H1 (cell line): ENCODE measurements at places on chromosomes 7 and 10.

DNA sequence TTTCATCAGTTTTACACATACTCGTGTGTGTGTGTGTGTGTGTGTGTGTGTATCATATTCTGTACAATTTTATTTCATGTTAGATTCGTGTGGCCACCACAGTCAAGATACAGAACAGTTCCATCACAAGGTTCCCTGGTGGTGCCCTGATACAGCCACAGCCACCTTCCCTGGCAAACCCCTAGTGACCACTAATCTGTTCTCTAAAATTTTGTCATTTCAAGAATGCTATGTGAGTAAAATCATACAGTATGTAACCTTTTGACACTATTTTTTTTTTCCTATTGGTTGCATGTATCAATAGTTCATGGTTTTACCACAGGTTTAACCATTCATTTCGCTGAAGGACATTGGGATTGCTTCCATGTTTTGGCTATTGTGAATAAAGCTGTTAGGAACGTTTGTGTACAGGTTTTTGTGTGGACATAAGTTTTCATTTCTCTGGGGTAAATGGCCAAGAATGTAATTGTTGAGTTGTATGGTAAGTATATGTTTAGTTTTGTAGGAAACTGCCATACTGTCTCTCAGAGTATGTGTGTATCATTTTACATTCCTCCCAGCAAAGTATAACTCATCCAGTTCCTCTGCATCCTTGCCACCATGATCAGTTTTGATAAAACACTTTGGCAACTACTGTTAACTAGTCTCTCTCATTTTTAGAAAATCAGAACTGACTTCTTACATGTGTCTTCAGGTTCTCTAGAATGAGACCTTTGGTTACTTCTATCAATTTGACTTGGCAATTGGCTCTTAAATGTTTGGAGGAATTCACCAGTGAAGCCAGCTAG is 20.6 kb downstream of the KLHDC10 start:
- no peak for DNase-seq

- DNase-seq, result no peak
Measured at GRCh38 chr10:110327262-110327914, 22.7 kb upstream of the SMNDC1 start.

GRCh38 chr7:112080441-112080840 is 125.8 kb downstream of the DOCK4 start:
- DNase-seq, result no peak

DNA sequence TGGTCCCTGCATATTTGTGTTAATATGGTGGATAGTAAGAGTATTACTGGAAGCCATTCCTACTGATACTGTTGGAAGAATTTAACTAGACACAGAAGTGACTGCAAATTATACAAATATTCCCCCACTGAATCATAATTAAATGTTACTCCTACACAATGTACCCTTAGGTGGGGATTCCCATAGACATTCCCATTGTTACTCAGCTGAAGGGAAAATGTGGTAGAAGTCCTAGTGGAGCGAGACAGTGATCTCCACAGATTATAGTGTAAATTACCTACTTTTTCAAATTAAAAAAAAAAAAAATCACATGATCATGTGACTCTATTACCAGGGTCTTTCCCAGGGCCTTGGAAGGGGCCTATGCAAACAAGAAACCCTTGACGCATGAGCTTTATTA is 611.8 kb downstream of the LRMDA start:
- no peak for DNase-seq

- no peak for DNase-seq
Measured at GRCh38 chr7:30140456-30140855, 5.7 kb downstream of the MTURN start.

DNA sequence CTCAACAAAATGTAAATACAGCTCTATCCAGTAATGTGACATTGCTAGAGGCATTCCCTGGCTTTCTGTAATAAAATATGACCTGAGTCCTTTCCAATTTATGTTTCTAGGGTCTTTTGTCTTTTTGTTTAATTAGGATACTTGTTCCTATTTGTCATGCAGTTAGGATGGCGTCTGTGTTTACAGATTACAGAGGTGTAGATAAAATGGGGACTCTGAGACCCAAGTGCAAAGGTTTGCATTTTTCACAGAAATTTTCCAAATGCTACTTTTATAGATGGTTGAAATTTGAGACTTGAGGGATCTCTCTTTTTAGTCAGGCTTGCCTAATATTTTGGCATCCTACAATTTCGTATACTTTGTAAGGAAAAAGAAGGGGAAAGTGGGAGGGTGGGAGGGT is 332.4 kb downstream of the PTEN start:
- no peak for DNase-seq

GRCh38 chr7:24231493-24231892 is 52.5 kb upstream of the NPY start:
- DNase-seq, result no peak

GRCh38 chr10:29728541-29729049 is 93.8 kb upstream of the SVIL start:
- DNase-seq, result no peak

DNA sequence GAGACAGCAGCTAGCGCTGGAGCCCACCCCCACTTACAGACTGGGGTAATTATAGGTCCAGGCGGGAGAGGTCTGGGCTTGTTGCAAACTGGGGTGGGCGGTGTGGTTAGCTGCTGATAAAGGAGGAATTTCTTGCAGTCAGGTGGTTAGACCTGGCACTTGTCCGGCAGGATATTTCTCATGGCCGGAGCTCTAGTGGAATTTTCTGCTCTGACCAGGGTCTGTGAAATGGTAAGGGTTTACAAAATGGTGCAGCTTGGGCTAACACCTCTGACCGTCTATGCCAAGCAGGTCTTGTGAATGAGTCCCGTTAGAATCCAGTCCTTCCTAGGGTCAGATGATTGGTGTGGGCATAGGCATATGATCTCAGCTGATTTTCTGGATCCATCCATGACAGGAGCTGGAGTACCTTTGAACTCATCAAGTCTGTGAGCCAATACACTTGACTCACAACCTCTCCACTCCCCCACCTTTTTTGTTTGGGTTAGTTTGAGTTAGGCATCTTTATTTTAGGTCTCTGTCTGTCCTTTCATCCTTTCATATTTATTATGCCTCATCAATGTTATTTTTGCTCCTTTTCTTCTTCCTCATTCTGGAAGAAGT is 213.4 kb downstream of the SUGCT start:
- DNase-seq, result no peak

DNA sequence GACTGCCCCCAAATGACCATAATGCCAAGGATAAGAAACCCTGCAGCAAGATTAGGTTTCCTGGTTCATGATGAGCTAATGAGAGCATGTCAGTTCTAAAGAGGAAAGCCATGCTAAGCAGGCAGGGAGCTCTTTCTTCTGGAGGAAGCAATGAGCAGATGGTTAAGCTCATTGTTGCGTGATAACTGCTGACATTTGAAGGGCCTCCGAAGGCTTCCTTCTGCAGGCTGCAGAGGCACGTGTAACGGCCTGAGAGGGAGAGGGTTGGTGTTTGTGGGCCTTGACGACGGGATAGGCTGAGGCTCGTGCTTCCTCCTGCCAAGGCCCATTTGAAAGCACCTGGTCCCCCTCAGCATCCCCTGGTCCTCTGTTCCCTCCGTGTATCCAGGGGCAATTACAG is 63.5 kb upstream of the BTBD16 start:
- no peak for DNase-seq

DNA sequence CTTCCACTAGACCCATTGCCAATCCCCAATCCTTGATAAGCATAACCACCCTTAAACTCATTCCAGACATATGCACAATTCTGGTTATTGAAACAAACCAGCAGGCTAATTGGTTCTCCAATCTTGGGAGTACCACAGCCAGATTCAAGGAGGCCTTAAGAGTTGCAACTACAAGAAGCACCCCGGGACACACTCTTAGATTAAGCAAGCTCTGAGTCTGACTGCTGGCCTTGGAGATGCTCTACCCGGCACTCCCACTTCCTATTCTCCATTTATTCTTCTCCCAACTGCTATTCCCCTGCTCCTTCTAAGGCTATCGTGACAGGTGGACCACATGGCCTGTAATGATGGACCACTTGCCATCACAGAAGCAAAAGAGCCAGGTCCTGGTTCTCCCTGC is 40.3 kb downstream of the CYTH3 start:
- DNase-seq, result no peak

- DNase-seq, result no peak
Measured at GRCh38 chr10:43361547-43362190, 9.8 kb upstream of the FXYD4 start.

DNA sequence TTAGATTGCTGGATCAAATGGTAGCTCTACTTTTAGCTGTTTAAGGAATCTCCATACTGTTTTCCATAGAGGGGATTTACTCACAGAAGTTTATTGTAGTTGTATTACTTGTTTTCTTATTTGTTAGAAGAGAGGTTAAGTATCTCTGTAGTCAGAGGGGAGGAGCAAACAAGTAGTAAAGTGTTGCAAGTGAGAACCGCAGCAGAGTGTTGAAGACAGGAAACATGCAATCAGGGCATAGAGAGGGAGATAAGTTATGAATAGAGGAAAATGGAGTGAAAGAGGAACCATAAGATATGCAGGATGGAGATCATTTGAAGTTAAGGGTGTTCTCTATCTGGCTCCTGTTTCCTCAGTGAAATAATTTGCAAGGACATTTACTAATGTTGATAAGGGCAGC is 331.4 kb upstream of the TMEM229A start:
- DNase-seq, result no peak

- DNase-seq, result no peak
Measured at GRCh38 chr7:30206491-30206890, 71.7 kb downstream of the MTURN start.

- no peak for DNase-seq
Measured at GRCh38 chr10:4704034-4704545, 121.9 kb upstream of the AKR1E2 start.

- DNase-seq, result no peak
Measured at GRCh38 chr10:15462253-15462897, 91.3 kb upstream of the FAM171A1 start.

DNA sequence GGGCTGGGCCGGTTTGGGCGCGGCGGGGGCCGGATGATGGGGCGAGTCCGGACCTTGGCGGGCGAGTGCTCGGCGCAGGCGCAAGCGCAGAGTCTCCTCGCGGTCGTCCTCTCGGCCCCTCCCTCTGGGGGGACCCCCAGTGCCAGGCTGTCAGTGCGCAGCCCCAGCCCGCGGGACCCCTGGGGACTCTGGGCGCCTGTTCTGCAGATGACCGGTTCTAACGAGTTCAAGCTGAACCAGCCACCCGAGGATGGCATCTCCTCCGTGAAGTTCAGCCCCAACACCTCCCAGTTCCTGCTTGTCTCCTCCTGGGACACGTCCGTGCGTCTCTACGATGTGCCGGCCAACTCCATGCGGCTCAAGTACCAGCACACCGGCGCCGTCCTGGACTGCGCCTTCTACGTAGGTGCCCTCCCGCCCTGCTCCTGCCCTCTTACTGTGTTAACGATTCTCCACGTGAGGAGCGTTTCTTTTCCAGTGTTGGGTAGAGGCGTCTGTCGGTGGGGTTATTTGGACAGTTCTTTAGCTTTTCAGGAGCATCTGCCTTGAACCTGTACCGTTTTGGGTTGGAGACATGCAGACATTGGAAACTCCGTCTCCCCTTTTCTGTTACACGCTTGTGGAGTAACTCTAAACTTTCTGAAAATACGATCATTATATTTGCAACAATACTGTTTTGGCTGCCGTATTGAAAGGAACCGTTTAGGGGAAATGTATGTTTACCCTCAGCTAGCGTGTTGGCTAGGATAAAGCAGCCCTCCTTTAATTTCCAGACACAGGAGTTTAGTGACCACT is 706 bp downstream of the BUB3 start:
- no peak for DNase-seq

DNA sequence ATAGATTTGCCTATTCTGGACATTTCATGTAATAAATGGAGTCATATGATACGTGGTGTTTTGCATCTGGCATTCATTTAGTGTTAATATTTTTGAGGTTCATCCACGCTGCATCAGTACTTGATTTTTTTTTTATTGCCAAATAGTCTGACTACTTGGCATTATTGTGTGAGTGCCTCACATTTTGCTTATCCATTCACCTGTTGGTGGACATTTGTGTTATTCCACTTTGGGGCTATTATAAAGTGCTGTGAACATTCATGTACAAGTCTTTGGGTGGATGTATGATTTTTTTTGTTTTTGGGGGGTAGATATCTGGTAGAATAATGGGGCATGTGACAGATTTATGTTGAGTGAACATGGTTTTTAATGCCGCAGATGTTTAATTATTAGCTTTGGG is 19.7 kb downstream of the CUL1 start:
- no peak for DNase-seq

DNA sequence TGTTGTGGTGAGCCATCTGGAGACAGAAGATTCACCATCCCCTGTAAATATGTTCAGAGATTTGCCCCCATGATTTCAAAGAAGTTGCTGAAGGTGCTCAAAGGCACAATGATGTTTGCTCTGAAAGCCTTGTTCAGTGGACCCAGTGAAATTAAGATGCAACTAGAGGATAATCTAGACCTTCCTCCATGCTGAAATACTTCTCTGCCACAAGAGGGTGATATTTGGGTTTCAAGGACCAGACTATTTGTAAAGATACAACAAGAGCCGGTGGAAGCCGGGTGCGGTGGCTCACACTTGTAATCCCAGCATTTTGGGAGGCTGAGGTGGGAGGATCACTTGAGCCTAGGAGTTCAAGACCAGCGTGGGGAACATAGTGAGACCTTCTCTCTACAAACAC is 13.5 kb upstream of the MSRB2 start:
- DNase-seq, result no peak

- no peak for DNase-seq
Measured at GRCh38 chr7:144508702-144509101, 105.2 kb upstream of the NOBOX start.

GRCh38 chr7:103799298-103799697 is 190.2 kb downstream of the RELN start:
- no peak for DNase-seq
